ENCODE measurements at places on chromosomes 12 and 14.

- no peak for DNase-seq
Measured at GRCh38 chr12:75476071-75476470, 4.5 kb upstream of the GLIPR1 start.

DNA sequence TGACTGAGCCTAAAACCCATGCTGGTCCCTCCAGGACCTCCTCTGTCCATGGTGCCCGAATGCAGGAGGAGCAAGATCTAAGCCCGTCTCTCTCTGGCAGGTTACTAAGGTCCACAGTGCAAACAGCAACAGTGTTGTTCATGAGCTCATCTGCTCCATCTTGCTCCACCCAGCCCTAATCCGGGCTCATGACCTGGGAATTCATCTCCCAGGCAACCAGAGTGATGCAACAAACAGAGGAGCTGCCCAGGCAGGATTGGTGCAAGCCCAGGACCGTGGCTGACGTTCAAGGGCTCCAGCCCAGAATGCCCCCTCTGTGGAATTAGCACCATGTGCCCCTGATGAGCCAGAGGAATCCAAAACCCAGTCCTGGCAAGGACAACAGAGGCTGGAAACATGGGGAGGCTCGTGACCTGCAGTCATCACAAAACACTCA, 29.9 kb downstream of the HSPB8 start:
- DNase-seq = no peak

- DNase-seq = no peak
Measured at GRCh38 chr14:52244328-52244727, 23.2 kb upstream of the PTGDR start.

- no peak for DNase-seq
Measured at GRCh38 chr12:116245189-116245588, 32.3 kb downstream of the MED13L start.

DNA sequence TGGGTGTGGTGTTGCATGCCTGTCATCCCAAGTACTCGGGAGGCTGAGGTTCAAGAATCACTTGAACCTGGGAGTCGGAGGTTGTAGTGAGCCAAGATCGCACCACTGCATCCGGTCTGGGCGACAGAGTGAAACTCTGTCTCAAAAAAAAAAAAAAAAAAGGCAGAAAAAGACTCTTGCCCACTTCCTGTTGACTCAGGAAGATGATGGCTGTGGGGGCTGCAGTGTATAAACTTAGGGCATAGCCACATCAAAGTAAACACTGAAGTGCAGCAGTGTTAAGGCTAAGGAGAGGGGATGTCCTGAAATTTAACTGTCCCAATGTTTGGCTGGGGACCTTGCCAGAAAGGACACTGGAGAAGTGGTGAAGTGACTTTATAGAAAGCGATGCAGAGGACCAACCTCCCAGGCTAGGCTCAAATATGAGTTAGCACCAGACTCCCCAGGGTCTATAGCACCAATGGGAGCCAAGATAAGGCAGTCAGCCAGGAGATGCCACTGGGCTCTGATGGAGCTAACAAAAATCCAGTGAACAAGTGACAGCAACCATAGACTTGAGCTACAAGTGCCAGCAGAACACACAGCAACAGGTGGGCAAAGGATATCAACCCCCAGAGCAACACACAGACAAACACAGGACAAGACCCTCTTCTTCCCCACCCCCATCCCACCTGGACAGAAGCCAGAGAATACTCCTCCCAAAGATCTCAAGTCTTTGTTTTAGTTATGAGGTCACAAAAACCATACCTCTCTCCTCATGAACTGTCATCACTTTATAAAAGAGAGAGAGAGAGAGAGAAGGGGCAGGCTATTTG, 28.0 kb downstream of the NELL2 start:
- no peak for DNase-seq

GRCh38 chr12:33111850-33112249, 215.3 kb upstream of the PKP2 start:
- no peak for DNase-seq

GRCh38 chr14:105140581-105140980, 28.0 kb downstream of the JAG2 start:
- DNase-seq = no peak

DNA sequence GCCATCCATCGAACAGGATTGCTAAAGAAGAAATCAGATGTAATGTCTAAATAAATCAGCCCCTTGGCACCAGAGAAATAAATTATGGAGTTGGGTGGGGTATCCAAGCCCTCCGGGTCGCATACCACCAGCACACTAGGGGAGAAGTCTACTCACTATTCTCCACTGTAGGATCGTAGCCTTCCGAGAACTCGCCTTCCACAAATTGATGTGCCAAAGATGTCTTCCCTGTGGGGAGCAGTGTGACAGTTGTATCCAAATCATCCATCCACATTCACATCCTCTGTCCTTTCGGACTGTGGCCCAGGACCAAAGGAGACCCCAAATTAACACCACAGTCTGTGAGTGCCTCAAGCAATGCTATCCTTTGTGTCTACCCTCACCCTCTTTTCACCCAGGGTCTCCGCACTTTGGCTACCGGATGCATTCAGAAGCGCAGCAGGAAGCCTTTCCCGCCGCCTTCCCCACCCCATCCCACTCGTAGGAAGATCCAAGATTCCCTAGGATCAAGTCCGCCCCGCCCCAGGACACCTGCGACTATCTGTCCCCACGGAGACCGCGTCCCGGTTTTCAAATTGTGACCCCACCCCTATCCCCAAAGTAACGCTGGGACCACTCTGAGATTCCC, 786 bp downstream of the RHEBL1 start:
- DNase-seq = no peak

GRCh38 chr14:73757876-73758391, 43.8 kb upstream of the PNMA1 start:
- DNase-seq = no peak

GRCh38 chr14:100105357-100106169, 40.3 kb downstream of the EVL start:
- no peak for DNase-seq

DNA sequence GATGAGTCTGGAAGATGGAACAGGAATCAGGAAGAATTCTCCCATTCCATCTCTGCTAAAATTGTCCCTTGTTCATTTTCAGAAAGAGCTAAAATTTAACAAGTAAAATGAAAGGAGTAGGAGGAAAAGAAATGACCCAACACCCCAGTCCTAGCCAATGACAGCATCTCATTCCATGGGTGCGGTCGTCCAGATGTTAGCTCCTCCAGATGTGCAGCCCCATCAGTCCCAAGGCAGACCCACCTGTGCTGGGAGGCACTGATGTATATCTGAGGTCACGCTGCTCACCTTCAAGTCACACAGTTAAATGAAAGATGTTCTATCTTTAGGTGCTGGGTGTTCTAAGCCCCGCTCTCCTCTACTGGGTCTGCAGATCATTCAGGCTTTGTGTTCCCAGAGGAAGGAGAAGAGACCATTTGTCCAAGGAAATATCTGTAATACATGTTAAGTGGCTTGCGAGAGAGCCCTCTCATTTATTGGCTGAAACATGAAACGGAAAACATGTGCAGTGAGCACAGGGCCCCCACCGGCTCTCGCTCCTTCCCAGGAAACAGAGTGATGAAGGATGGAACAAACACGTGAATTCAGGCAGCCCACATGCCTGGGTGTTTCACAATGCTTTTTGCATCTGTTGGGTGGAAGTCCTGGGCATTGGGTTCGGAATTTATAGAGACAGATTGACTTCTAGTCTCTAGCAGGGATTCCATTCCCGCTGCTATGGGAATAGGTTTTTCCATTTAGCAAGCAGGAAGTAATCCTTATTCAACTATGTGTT, 294.6 kb downstream of the NUAK1 start:
- DNase-seq = no peak

Data from NCI-H1092 (cell line).